ENCODE measurements at places on chromosomes 4 and X.

DNA sequence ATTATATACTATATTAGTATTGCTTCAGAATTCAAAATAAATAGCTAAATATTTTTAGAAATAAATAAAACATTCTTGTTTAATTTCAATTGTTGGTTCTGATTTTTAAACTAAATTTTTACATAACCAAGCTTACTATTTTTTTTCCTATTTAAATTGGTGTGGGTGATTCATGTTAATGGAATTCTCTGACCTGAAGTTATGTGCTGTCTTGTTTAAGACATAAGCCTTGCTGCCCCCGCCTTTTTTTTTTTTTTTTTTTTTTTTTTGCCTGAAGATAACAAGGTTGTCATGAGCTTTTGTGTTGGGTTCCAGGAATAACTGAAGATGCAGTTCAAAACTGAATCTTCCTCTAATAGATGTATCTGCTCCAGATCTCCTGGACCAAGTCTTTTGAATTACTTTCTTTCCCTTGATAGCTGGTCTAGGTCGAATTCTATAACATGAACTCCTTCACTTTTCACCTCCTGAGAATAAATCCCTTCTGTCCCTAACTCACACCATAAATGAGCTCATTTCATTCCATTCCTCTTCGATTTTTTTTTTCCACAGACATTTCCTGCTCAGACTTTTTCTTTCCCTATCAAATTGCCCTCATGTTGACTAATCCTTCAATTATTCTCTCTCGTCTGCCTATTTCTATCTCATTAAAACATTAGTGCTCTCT is 261.5 kb upstream of the FTHL17 start:
- peak; percentile 67 for DNase-seq

DNA sequence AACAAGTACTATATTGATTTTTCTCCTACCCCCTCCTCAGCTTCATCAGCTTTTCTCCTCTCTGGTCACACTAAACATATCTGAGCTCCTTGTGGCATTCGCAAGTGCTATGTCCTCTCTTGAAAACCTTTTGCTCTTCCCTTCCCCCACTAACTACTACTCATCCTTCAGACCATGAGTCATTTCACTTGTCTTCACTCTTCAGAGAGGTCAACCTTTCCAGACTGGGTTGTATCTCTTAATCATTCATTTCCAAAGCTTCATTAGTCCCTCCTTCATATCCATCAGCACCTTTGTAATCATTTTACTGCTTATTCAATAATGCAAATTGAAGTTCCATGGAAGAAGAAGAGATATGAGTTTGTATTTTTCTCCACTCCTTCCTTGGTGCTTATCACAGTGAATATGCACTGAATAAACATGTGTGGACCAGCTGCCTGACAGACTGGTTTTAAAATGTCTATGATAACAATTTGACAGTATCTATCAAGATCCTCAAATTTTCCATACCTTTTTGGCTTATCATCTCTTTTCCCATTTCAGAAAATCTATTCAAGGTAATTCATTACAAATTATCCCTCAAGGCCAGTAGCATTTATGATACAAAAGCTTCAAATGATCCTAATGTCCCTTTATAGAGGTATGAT is 28.4 kb downstream of the DDX60L start:
- DNase-seq: peak; percentile 22

DNA sequence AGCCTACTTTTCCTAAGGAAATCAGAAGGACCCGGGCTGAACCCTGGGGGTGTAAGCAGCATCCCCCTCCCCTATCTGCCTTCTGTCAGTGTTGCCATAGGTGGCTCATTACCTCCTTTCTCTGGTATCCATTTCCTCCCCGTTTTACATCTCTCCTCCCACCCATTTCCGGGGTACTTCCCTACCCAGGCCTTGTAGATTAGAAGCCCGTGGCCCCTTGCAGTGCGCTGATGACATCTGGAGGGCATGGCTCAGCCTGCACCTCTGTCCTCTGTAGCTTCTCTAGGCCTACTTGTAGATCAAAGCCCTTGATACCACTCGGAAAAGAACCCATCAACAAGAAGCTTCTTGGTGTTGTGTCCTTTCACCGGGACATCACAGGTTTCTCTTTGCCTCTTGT is 71.8 kb downstream of the NBDY start:
- no peak for DNase-seq

DNA sequence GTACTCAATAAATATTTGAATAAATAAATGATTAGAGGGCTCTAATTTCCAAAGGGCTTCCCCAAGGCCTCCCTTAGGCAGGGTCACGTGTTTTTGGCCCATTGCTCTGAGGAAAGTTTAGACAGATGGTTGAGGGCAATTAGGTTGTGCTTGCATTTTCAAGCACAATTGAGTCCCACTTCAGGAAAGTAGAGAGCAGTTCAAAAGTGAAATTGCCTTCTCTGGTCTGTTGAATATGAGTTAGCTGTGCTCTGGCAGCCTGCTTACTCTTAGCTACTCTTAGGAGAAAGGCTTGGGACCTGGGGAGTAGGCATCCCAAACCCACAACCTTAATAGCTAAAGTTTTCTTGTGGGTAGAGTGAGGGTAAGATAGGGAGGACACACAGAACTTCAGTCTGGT is 9.0 kb upstream of the DRP2 start:
- DNase-seq: no peak

DNA sequence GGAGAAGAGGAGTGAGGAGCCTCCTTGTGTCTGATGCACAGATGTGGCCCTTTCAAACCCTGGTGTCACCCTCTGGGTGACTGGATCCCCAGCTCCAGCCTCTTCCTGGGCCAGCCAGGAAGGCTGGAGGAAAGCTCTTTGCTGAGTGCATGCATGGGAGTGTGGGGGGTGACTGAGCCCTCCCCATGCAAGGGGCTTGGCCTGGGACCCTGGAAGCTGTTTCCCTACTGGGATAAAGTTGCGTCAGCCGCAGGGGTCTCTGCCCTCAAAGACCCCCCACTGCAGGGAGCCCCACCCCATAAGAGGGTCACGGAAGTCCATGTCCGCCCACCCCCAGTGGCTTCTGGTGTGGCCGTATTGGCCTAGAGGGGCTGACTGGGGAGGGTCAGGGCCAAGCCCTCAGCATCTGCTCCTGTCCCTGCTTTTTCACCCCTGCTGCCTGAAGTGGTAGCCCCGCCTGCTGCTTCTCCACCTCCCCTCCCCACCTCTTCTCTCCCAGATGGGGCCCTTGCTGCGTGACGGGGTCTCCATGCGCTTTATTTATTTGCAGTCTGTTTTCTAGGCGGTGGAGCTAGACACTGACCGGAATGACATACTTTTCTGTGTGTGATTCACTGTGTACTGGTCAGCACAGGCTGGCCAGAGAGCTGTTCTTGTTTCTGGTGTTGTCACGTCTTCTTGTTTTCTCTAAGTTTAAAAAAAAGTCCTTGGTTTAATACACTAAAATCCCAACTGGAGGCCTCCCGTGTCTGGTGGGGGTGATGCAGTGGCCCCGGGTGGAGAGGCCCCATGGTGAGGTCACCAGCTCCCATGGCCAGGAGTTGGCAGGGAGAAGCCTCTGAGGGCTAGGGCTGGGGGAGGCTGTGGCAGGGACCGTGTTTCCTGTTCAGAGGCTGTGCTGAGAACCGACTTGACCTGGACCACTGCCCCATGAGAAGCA is 3.6 kb downstream of the SMIM10L2A start:
- no peak for DNase-seq

- no peak for DNase-seq
Measured at GRCh38 chr4:25424539-25425228, 47.6 kb downstream of the ANAPC4 start.
